ENCODE measurements at places on chromosomes 16 and 17.

- DNase-seq, result no peak
Measured at GRCh38 chr17:411421-412120, 59.0 kb upstream of the RPH3AL start.

GRCh38 chr17:43784628-43785101 lies 4.4 kb downstream of the CFAP97D1 start:
- DNase-seq, result no peak

DNA sequence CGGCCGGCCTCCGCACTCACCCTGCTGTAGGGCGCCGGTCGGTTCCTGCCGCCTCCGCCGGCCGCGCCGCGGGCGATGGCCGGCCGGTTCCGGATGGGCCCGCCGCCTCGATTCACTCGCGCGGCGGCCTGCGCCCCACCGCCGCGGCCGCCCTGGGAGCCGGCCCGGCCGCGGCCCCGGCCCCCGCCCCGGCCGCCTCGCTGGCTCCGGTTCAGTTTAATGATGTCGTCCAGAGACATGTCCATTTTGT lies 158 bp downstream of the ALYREF start:
- no peak for DNase-seq

- DNase-seq, result no peak
Measured at GRCh38 chr17:73938706-73939105, 264.8 kb upstream of the RPL38 start.

DNA sequence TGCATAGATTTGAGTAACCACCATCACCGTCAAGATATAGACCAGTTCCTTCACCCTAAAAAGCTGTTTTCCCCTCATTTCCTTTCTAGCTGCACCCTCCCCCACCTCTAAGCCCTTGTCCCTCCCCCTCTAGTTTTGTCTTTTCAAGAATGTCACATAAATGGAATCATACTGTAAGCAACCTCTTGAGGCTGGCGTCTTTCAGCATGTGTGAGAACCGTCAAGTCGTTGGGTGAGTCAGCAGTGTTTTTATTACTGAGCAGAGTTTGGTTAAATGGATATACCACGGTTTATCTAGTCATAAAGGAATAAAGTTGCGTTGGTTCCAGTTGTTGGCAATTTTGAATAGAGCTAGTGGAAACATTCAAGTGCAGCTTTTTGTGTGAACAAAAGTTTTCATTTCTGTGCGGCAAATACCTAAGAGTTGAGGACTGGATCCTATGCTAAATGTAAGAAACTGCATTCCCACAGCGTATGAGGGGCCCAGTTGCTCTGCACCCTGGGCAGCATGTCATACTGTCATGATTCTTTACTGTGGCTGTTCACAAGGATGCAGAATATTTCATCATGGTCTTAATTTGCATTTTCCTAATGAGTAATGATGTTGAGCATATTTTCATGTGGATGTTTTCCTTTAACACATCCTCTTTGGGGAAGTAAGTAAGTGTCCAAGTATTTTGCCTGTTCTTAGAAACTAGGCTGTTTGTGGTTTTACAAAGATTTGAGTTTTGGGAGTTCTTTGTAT lies 264.3 kb downstream of the CPPED1 start:
- DNase-seq, result no peak

GRCh38 chr17:32870969-32871368 lies 6.0 kb downstream of the MYO1D start:
- no peak for DNase-seq

GRCh38 chr17:40995116-40995515 lies 1.2 kb upstream of the KRTAP3-3 start:
- no peak for DNase-seq

DNA sequence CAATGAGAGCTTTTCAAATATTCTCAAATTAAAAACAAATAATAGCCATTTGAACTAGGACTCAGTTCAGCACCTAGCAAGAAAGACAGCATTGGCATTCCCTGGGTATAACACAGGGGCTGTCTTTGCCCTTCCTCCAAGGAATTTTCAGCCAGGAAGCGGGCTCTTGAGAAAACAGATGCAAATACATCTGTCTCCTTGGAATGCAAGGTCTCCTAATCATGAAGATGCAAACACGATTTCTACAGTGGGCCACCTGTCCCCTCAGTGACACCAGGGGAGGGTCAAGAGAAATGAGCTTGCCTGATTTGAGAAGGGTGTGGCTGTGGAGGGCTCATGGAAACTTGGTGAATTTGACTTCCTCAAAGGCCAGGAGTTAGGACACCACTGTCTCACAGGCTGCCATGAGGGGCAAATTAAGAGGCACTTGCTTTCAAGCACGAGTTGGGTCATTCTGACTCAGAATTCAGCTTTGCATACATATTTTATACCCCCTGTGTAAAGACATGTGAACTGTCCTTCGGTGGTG lies 24.5 kb upstream of the SUPT4H1 start:
- DNase-seq, result no peak

DNA sequence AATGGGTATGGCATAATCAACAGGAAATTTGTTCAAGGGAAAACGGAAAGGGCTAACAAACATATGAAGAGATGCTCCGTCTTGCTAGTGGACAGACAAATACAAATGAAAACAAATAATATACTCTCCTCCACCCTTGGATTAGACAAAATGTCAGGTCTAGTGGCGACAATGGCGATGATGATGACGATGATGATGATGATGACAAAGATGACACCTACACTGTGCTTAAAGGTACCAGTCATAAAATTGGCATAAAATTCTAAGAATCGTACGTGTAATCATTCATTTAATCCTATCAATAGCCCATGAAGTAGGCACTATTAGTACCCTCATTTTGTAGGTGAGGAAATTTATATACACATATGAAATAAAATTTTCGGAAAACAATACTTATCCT lies 174.6 kb downstream of the PMP22 start:
- no peak for DNase-seq

- no peak for DNase-seq
Measured at GRCh38 chr17:2855063-2855600, 58.9 kb downstream of the RAP1GAP2 start.

DNA sequence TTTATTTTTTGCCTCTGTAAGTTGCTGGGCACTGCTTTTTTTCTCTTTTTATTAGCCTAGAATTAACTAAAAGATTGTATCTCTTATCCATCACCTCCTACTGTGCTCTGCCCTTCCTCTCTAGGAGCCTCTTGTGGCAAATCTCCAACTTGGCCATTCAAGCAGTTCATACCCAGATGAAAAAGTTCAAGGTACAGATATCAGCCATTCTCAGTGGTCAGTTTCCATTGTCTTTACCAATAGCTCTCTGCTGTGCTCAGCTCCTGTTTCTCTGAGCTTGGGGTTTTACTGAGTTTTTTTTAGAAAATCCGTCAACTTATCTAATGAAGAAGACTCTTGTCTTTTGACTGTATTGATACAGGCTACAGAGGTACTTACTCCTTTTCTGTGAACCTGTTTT lies 15.6 kb downstream of the MOSMO start:
- no peak for DNase-seq

DNA sequence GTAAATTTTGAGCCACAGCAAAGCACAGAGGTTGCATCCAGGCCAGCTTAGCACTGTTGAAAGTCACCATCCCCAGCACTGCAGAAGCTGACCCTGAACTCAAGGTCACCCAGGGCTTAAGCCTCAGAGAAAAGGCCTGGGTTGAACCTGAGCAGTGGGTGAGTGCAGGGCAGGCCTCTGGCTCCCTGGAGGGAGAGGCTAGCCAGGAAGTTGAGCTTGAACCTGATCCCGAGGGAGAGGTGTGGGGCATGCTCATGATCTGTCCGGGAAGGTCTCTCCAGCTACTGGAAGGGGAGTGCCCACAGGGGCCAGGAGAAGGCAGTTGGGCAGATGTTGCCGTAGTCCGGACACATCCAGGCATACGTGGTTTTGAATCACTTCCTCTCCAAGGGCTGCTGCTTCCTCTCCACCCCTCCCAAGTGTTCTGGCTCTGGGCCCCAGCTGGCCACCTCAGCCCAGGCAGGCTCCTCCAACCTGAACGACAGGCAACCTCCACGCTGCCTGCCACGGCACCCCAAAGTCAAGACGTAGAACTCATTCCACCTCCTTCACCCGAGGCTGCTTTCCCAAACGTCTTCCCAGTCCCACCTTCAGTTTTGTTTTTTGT lies 18.4 kb downstream of the CARHSP1 start:
- peak; percentile 61 for DNase-seq

DNA sequence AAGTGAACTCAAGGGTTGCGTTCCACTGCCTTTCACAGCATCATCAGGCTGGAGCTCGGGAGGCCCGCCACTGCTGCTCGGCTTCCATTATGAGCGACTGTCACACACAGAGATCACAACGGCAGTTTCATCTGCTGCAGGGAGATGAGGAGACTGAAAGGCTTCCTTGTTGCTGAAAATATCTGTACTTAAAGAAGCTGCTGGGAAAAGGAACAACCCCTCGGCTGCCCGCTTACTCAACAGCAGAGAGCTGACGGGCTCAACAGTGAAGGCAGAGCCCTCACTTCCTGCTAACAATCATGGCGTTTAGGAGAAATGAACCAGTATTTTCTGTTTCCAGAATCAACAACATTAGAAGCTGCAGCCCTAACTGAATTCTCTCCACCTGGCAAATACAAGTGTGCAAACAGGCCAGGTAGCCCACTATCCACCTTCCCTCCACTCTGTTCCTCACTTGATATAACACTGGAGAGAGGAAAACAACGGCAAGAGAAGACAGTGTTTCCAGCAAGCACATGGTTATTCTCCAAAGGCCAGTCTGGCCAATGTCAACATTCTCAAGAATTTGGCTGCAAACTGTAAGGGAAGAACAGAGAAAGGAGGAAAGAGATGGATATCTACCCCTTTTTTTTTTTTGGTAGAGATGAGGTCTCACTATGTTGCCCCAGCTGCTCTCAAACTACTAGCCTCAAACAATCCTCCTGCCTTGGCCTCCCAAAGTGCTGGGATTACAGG lies 33.7 kb downstream of the MBTPS1 start:
- DNase-seq, result no peak

GRCh38 chr16:11470676-11471415 lies 115.9 kb downstream of the LITAF start:
- DNase-seq, result no peak

DNA sequence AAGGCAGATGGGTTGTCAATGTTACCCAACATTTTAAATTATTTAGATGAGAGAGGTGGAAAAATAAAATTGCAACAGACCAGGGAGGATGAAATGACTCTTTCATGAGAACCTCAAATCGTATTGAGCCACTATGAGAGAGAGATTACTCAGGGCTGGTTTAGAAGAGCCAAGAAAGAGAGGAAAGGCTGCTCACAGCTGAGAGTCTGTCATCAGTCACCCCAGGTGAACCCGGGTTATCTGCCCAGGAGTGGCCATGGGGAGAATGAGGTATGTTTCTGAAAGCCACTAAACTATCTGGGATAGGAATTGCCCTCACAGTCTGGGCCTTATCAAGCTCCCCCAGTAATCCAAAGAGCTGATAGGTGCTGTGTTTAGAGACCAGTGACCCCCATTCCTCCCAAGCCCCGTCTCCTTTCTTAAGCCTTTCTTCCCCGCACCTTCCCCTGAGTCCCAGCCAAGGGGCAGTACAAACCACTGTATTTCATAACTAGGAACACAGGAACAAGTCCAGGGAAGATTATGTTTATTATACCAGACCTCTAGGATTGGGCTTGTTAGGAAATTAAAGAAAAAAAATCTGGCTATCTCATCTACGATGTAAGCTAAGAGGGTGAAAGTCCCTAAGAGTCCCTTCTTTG lies 158.9 kb upstream of the NOL11 start:
- DNase-seq, result no peak

DNA sequence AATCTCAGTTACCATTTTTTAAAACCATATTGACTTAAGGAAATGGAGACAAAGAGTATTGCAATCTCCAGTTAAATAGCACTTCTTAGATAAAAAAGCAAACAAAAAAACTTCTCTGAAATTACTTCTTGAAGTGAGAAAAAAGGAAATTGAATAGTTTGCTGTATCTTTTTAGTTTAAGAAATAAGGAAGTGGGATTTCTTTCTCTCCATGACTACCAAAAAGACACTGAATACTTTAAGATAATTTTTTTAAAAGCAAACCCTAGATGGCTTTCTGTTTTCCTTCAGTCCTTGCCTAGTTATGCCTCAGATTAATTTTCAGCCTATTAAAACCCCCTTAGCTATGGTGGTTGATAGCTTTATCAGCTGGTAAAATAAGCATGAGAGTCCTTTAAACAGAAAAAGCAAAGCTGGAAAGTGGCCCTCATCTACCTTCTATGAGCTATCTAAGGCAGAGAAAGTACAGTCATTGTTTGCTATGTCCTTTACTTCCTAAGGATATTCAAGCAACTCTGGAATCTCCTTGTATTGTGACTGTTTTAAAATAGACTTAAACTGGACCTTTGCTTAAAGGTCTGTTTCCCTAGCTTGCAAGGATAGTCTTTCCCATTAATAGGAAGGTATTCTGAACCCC lies 28.6 kb downstream of the TPPP3 start:
- DNase-seq, result no peak

DNA sequence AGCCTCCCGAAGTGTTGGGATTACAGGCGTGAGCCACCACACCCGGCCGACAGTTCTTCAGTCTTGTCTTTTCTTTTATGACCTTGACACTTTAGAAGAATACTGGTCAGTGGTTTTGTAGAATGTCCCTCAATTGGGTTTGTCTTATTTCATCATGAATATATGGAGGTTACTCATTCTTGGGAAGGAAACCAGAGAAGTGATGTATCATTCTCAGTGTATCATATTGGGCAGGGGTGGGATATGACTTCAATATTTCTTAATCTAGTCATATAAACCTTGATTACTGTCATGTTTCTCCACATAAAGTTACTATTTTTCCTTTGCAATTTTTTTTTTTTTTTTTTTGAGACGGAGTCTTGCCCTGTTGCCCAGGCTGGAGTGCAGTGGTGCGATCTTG lies 36.9 kb downstream of the SNTB2 start:
- DNase-seq, result no peak

DNA sequence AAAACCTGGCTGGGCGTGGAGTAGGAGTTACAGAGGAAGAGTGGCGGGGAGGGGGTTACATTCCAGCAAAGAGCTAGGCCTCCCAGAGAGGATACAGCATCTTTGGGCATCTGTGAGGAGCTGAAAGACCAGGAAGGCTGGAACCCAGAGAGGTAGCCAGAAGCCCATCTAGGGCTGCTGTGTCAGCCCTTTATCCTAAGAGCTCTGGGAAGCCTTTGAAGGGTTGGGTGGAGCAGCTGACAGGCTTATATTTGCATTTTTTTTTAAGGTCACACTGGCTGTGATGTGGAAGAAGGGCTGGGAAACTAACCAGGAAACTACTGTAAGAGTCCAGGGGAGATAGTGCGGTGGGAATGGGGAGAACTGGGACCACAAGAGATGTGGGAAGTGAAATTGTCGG lies 6.8 kb upstream of the CNOT1 start:
- DNase-seq, result no peak

Measured in GDM1 (cell line).